Heart left ventricle (tissue), 16 donors: ENCODE measurements at places on chromosomes 2 and 18. TPM values are rescaled to one million over a fixed set of nuclear protein-coding genes. Genes with fewer than 3 reads are reported as not detected.

GRCh38 chr2:231387904-231388724 is 7.4 kb upstream of the B3GNT7 start:
- peak; percentile 85 for DNase-seq
- H3K36me3 ChIP-seq, result no peaks in the 10 kb centered on the region
- no peaks in the 10 kb centered on the region for H3K27me3 ChIP-seq

DNA sequence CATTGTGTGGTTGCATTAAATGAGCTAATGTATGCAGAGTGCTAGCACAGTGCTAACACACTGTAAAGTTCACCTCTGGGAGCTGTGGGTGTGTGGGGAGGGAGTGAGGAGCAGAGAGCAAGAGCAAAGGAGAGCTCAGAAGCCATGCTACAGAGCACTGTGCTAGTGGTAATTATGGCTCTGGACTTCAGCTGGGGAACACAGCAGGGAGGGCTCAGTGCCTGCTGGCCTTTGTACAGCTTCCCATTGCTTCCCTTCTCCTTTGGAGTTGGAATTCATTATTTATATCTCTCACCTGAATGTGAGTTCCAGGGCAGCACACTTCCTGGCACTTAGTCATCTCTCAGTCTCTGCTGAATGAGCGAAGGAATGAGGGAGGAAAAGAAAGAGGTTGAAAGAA is 2.5 kb upstream of the PLA2R1 start:
- H3K4me3 ChIP-seq, result no peak overlapping the region
- H3K27ac ChIP-seq, result no peak overlapping the region
- no peak for DNase-seq
- peaks cover 31% of the 10 kb centered on the region for H3K4me1 ChIP-seq
- H3K36me3 ChIP-seq, result no peaks in the 10 kb centered on the region

Gene CABLES1
- 2.1 TPM for total RNA-seq

Gene FABP1
- not detected for total RNA-seq

Gene GLI2
- 4.1 TPM for total RNA-seq

Gene ABCG8
- total RNA-seq, result not detected

Gene CFC1
- total RNA-seq, result not detected

Gene LRRTM1
- 0.52 TPM for total RNA-seq
